NCI-H1105 treated with DMSO at 0.1 percent for 48 hours (cell line): ENCODE measurements at places on chromosomes 2 and 18.

DNA sequence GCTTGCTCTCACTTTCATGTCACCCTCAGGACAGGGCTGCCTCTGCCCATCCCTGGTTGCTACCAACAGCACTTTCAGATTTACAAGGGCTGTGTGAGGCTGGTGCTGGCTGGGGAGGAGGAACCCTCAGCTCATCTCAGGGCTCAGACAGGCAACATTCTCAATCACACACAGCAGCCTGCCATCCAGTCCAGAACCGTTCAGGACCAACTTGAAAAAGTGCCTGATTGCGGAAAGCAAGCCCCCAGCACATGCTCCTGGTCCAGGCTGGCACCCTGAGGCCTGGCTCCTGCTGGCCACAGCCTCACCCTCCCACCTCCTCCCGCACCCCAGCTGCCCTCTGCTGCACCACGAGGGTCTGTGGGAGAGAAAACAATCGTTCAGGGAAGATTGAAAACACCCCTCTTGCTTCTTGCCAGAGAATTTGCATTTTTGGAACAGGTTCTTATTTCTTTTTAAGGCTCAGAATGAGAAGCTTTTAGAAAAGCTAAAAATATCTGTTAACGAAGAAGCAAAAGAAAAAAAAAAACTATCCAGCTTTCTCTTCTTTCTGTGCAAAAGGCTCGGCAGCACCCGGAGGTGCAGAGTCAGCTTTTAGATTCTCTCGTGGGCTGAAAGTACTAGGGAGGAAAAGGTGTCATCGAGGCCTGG is 403.8 kb upstream of the ID2 start:
- no peak for DNase-seq

- no peak for DNase-seq
Measured at GRCh38 chr2:136505462-136505861, 259.9 kb upstream of the THSD7B start.

- no peak for DNase-seq
Measured at GRCh38 chr2:203209538-203209937, 29.3 kb upstream of the CYP20A1 start.

DNA sequence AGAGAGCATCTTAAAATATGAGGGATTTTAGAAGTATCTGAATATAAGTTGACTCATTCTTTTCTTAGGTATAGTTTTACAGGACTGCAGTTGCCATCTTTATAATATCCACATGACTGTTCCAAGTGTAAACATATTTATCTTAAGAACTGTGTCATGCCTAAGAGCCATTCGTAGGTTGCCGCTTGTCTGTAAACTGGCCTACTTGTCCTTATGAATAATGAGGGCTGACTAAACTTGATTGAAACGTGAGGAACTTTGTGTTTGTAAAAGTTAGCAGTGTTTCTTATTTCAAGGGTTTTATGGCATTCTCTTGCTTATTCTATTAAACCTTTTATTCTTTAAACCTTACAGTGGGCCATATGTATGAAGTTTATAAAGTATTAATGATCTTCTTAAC is 99.6 kb downstream of the MAP3K20 start:
- DNase-seq = no peak

- no peak for DNase-seq
Measured at GRCh38 chr2:225526760-225527390, 127.4 kb downstream of the NYAP2 start.

GRCh38 chr2:230447036-230447435 is 31.0 kb downstream of the SP100 start:
- no peak for DNase-seq

DNA sequence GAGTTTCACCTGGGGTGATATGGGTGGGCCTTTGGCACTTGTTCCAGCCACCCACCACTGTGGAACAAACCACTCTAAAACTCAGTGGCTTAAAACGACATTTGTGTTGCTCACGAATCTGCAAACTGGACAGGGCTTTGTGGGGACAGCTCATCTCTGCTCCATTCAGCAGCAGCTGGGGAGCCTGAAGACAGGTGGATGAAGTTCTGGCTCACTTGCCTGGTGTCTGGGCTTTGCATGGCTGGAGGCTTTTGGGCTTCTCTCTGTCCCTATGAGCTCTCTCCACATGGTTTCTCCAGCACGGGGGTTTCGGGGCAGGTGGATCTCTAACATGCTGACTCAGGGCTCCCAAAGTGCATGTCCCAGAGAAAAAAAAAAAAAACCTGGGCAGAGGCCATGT is 93.0 kb upstream of the GLI2 start:
- no peak for DNase-seq

GRCh38 chr2:158735822-158736580 is 59.1 kb upstream of the DAPL1 start:
- DNase-seq = no peak

GRCh38 chr18:54843314-54843713 is 15.0 kb downstream of the RAB27B start:
- DNase-seq = no peak

- no peak for DNase-seq
Measured at GRCh38 chr2:234712421-234712935, 215.6 kb upstream of the ARL4C start.

GRCh38 chr2:217316743-217317142 is 456.9 kb upstream of the TNP1 start:
- DNase-seq = no peak

DNA sequence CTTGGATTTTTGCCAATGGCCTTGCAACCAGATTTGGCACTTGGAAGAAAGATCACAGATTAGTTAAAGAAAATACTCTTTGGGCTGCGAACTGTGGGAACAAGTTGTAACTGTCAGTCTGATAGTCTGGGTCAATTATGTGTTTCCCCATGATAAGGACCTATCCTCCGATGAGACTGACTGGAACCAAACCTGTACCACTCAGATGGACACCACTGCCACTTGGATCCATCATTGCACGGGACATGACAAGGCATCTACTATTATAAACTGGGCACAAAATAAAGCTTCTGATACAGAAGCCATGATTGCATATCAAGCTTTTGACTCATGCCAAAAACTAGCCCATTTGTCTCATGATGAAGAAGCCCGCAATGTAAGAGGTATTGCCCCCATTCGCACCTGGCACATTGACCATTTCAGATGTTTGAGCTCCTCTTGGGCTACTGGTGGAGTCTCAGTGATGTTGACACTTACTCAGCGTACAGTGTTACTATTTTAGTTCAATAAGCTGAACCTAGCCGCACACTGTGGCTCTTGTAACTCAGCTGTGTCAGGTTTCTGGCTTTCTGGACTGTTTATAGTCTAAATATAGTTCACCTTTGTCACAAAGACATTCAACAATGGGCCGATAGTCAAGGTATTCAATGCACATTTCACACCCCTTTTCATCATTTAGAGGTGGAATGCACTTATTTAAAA is 179.8 kb upstream of the RBBP8 start:
- DNase-seq = no peak

DNA sequence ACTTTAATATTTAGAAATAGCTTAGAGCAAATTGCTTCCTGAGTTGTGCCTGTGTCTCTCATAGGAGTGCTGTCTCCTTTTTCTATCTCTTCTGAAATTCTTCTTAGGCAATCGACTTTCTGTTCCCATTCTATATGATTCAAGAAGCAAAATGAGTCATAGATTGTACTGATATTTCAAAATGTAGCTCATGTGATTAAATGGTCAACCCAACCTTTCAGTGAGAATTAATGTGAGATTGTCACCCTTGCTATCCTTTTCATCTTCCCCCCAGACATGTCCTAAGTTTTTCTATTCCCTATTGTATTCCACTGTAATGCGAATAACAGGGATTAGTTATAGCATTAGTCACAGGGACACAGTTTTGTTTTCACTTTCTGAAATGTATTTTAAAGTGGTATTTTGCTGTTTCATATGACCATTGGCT is 413.6 kb downstream of the THSD7B start:
- DNase-seq = no peak

- DNase-seq = no peak
Measured at GRCh38 chr18:45081566-45082181, 401.0 kb downstream of the SETBP1 start.

GRCh38 chr2:231527091-231527395 is 3.2 kb downstream of the NMUR1 start:
- no peak for DNase-seq

DNA sequence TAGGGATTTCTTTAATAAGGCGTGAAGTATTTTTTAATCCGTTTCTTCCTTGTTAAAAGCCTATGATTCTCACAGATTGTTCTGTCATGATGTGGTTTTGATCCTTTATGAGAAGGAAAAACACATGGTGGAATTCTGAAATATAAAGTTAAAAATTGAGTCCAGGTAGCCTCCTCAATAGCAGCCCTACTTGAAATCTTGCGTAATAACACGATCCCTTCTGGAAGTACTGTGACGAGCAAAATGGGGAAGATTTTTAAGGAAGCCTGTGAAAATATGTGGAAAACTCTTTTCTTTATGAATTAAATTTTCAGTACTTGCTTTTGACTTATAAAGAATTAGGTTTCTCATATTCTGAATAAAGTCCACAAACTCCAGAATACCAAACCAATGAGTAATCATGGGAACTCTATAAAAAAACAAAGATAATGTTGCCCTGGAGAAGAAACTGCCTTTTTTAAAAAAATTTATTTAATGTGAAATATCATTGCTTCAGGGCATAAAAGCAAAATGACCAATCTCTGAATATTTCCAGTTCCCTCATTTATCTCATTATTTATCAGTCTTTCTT is 476.4 kb upstream of the ZEB2 start:
- DNase-seq = no peak

DNA sequence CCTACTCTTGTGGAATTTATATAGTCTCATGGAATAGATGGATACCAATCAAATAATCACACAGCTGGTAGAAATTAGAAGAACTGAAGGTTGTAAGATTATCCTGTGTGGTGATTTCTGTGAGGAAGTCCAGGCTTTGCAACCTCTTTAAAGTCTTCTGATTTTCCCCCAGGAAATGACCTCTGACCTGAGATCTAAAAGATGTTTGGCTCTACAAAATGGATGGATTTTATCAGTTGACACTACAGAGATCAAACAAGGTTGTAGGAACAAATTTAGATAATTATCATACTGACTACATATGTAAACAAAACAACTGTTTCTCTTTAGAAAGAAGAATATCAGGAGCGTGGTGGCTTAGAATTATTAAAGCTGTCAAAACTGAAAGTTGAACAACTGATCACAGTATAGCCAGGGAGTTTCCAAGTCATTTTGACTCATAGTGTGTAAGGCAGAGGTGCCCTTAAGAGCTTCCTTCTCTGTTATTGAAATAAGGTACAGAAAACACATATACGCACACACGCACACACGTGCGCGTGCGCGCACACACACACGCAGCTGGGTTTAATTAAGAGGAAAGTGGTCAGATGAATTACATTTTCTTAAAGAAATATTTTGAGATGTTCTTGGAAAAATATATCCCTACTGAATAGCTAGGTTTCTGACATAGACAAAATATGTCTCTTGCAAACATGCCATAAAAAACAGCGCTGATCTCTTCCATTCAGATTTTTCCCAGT is 35.5 kb upstream of the PELI1 start:
- no peak for DNase-seq

DNA sequence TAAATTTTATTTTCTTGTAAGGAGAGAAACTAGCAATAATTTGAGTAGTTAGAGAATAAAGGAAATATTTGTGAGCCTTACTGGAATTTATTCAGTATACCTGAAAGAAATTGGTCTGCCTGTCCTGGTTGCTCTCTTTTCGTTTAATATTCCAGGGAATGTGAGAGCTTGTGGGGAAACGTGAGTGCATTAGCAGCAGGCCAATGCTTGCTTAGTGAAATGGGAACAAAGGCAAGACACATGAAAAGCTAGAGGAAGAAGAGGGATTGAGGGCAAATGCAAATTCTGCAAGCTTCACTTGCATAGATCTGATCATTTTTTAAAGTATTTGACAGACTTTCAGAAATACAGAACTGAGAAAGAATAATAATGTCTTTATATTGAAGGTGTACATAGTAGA is 111.0 kb downstream of the ERBB4 start:
- DNase-seq = no peak

GRCh38 chr2:95329891-95330793 is 33.0 kb downstream of the KCNIP3 start:
- no peak for DNase-seq

DNA sequence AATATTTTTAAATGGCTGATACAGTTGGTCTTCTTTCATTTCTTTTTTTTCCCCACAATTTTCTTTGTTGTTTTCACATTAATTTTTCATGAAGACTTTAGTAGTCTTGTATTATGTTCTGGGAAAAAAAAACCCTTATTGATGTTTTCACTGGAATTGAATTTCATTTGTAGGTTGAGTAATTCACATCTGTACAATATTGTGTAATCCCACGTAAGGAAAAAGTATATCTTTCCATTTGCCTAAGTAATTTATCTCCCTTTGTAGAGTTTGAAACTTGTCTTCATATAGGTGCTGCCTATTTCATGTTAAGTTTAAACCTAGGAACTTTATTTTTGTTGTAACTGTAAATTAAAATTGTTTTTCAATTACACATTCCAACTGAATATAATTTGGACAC is 2.0 kb downstream of the DNAJC27 start:
- no peak for DNase-seq

DNA sequence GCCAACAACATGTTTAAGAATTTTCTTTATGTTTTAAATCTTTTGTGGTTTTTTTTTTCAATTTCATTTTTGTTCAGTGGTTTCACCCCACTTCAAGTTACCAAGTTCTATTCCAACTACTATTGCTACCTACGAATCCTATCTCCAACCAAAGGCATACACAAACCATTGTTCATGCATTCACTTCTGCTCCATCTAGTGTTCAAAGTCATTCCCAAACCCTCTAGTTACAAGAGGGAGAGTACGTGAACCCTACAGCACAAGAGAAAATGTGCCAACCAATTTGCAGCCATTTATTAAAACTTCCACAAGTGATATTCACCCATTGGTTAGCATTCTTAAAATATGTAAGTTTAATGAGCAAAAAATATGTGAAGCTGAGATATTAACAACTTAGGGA is 295.1 kb upstream of the KYNU start:
- DNase-seq = no peak

DNA sequence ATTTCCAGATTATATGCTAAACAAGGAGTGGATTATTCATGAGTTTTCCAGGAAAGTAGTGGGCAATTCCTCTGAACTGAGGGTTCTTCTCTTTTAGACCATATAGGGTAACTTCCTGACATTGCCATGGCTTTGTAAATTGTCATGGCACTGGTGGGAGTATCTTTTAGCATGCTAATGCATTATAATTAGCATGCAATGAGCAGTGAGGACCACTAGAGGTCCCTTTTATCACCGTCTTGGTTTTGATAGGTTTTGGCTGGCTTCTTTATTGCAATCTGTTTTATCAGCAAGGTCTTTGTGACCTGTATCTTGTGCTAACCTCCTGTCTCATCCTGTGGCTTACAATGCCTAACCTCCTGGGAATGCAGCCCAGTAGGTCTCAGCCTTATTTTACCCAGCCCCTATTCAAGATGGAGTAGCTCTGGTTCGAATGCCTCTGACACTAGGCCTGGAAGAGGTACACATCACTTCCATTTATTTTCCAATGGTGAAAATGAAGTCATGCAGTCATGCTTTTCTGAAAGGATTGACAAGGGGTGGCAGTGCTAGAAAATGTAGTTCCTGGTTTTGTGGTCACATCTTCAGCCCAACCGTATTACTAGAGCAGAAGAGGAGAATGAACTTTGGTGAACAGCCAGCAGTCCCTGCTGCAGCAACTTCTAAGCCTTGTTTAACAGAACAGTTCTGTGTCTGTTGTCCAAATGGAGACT is 26.6 kb upstream of the ITGA4 start:
- DNase-seq = no peak

GRCh38 chr2:3487432-3487831 is 31.9 kb downstream of the ADI1 start:
- DNase-seq = no peak

GRCh38 chr18:73462092-73462491 is 594.3 kb upstream of the NETO1 start:
- DNase-seq = no peak
